ENCODE measurements at places on chromosomes 13 and 19.
A peak's percentile ranks its signal among the peaks of the same experiment; 100 is the strongest.

DNA sequence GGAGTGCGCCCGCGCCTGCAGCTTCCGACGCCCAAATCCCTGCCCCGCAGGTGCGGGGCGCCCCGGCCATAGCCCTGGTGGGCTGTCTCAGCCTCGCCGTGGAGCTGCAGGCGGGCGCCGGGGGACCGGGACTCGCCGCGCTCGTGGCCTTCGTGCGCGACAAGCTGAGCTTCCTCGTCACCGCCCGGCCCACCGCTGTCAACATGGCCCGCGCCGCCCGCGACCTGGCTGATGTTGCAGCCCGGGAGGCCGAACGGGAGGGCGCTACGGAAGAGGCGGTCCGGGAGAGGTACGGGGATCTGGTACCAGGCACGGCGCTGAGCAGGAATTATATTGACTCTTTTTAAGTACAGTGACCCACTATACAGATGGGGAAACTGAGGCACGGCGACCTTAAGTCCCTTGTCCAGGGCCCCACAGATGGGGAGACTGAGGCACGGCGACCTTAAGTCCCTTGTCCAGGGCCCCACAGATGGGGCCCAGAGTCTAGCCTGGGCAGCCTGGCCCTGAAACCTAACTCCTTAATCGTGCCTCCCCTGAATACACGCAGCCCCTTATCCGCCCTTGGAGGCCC lies 586 bp downstream of the MRI1 start:
- DNase-seq = peak; percentile 52

DNA sequence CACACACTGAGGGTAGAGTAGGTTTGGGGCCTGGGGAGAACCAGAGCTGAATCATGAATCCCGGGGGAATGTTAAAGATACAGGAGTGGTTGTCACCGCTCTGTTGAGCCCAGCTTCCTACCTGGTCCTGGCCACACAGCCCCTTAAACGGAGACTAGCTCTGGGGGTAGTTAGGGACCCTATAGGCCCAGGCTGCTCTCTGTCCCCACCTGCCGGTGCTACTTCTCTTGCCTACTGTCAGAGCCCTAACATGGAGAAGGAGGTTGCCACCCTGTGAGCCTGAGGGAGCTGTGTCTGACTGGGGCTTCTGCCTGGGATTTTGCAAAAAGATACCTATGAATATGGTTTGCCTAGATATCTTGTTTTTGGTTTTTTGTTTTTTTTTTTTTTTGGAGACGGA lies 36.6 kb upstream of the ZNF429 start:
- DNase-seq = no peak

- DNase-seq = no peak
Measured at GRCh38 chr13:80065996-80066395, 274.9 kb downstream of the SPRY2 start.

DNA sequence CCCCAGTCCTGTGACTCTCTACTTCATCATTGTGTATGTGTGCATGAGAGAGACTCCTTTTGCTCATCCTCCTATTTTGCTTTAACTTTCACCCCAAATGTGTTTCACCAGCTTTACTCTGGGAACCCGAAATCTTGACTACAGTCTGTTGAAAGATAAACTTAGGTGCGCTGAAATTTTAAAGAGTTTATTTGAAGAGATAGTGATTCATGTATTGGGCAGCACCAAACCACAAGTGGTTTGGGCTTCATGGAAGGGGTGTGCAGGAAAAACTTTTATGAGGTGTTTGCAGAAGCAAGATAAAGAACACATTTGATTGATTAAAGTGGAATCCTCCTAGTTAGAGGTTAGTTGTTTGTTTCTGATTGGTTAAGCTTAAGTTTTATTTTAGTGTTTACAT lies 50.8 kb upstream of the RFC3 start:
- DNase-seq = no peak

DNA sequence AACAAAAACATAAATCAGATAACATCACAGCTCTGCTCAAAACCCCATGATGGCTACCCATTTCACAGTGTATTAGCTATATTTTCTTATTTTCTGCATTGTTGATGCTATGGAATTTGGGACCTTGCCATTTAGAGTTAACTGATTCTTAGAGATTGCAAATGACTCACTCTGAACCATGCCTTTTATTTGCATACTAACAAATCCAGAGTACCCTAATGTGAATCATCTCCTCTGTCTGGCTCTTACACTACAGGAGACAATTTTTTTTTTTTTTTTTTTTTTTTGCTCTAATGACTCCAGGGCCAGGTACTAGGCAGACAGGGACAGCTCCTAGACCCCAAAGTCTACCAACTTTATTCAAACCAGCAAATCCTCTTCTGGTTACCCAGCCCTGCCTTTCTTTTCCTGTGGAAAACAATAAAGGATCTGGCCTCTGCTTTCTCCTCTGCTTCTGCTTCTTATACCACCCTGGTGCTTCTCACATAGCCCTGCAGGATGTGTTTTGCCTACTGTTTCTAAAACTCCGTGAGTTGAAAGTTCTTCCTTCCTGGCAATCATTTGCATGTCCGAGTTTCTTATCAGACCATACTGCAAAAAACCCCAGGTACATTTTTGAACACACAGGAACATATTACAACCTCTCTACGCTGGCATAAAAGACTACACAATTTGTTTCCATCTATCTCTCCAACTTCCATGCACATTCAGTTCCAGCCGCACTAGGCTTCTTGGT lies 10.6 kb upstream of the ZNF460 start:
- no peak for DNase-seq

- peak; percentile 98 for DNase-seq
Measured at GRCh38 chr13:48500652-48501197, 32.2 kb downstream of the RCBTB2 start.

- no peak for DNase-seq
Measured at GRCh38 chr13:42574011-42574410, at the start of gene TNFSF11. TNFSF11 (plus strand) TSS chr13:42574152; CDS start chr13:42574304, 152 bp downstream.

DNA sequence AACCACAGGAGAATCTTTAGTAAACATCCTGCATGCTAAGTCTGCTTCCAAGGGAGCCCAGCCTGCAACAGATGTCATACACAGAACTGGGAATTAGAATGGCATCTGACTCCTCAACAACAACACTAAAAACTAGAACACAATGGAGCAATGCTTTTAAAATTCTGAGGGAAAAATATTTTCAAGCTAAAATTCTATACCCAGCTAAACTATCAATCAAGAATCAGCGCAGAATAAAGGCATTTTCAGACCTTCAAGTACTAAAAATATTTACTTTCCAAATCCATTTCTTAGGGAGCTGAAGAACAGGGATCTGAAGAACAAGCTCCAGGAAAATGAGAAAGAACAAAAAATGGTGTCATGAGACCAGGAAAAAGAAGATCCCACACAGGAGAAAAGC lies 46.9 kb upstream of the CHST8 start:
- no peak for DNase-seq

DNA sequence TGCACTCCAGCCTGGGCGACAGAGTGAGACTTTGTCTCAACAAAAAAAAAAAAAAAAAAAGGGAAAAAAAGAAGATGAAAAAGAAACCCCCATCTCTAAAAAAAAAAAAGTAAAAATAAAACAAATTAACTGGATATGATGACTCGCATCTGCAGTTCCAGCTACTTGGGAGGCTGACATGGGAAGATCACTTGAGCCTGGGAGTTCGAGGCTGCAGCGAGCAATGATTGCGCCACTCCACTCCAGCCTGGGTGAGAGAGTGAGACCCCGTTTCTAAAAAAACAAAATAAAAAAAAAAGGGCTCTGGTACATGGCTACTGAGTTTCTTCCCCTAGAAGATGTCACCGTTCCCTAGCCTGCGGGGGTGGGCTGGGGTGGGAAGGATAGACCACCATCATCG lies 2.4 kb upstream of the CATSPERG start:
- DNase-seq = no peak

DNA sequence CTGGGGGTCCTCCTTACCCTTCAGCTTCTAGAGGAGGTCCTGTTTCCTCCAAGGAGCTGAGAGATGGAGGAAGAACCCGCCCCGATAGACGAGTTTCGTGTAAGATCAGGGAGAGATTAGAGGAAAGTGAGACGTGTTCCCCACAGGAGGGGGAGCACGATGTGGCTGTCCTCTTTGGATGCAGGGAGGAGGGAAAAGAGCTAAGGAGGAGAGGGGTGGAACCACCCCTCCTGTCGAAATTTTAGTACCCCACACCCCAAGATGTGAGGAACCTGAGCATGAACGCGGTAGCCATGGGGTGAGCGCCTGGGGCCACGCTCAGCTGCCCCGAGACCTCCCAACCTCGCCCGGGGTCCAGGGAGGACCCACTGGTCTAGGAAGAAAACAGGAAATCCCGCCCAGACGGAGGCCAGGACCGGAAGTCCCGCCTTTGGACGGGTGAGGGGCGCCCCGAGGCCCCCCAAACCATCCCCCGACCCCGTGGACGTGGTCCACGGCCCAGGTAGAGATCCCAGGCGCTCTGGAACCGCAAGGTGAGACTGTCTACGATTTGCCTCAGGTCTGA lies 1.2 kb downstream of the AKT1S1 start:
- DNase-seq = peak; percentile 75

DNA sequence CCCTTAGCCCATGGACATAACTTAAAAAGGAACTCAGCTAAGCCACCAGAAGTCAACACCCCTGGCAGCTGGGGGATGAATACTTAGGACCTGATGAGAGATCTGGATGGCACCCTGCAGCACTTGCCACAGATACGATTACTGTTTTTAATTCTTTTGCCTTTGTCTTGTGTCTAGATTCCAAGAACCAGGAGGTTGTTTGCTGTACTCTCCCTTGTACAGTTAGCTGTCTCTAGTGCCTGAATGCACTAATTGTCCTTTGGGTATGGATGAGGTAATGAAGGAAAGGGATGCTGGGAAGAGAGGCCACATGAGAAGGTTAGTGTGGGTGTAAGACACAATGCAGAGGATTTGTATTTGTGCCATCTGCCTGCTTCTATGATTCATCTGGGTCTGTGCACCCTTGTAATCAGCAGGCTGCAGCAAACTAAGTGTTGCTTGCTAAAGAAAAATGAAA lies 385.8 kb downstream of the KCNRG start:
- peak; percentile 27 for DNase-seq

- DNase-seq = peak; percentile 73
Measured at GRCh38 chr13:43482026-43482425, 304.7 kb downstream of the ENOX1 start.

GRCh38 chr19:3033595-3034405 lies 4.7 kb upstream of the TLE2 start:
- no peak for DNase-seq

GRCh38 chr19:3508771-3509535 lies 2.8 kb downstream of the FZR1 start:
- DNase-seq = no peak

- no peak for DNase-seq
Measured at GRCh38 chr19:12943437-12944044, 2.1 kb upstream of the RAD23A start.

DNA sequence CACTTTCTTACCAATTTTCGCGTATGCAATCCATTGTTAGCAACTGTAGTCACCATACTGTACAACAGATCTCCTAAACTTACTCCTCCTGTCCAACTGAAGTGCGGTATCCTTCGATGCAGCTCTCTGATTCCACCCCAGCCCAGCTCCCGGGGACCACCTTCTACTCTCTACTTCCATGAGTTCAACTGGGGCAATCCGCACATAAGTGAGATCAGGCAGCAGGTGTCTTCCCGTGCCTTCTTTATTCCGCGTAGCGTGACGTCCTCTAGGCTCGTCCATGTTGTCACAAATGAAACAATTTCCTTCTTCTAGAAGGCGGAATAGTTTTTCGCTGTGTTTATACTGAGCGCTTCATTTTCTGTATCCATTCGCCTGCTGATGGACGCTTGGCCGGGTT lies 8.4 kb downstream of the LILRB1 start:
- no peak for DNase-seq
